Central memory CD8-positive, alpha-beta T cell (primary cell): ENCODE measurements at places on chromosomes 6 and 20.

DNA sequence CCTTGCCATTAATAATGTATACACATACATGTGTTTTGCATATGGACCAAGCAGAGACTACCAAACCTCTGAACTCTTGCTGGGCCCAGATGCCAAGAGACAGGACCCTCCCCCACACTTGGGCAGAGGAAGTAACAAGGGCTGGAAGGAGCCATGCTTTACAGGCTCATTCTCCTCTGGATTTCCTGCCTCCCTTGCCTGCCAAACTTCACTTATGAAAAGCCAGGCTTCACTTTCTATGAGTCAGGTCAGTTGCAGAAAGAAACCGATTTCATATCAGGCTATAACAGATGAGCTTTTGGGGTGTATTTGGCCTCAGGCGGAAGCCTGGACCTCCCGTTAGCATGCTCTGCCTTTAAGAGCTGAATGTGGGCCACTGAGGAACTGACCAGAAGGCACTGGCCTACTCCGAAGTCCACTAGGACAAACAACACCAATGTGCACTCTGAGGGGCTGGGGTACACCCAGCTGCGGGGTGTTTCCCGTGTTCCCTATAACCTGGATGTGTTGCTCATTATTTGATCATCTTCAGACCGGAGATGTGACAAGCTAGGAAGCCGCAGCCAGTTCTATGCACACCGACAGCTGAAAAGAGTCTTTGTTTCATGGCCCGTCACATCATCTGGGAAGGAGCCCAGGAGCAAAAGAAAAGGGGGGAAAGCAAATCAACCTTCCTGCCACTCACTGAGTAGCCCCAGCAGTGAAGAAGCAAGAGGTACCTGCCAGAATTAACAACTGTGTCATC, 28.5 kb downstream of the HAO1 start:
- DNase-seq = no peak

- DNase-seq = no peak
These were observed 87.7 kb upstream of the NOX3 start for GRCh38 chr6:155543166-155543847.

GRCh38 chr20:24210356-24210755, 221.8 kb upstream of the GGTLC1 start:
- DNase-seq = no peak

GRCh38 chr6:125947615-125948014, 9.0 kb upstream of the HINT3 start:
- DNase-seq = no peak

GRCh38 chr20:44520881-44521280, 989 bp downstream of the SERINC3 start:
- DNase-seq = no peak

GRCh38 chr6:63193324-63193723, 17.9 kb upstream of the FKBP1C start:
- no peak for DNase-seq

GRCh38 chr20:46060975-46061374, 28.8 kb downstream of the NCOA5 start:
- no peak for DNase-seq

DNA sequence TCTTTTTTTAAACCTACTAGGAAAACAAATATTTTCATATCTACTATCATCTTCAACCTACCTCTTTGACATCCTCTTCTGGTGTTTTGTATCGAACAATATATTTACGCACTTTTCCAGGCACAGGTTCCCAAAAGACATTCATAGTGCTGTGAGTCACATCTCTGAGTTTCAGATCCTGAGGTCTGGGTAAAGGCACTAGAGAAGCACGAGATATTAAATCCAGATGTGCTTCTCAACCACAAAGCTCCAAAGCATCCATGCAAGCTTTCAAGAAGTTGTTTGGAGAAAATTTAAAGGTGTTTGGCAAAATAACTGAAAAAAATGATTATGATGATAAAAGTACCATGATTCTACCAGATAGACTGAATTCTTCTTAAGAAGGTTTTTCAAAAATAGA, 62.7 kb downstream of the COL12A1 start:
- no peak for DNase-seq

DNA sequence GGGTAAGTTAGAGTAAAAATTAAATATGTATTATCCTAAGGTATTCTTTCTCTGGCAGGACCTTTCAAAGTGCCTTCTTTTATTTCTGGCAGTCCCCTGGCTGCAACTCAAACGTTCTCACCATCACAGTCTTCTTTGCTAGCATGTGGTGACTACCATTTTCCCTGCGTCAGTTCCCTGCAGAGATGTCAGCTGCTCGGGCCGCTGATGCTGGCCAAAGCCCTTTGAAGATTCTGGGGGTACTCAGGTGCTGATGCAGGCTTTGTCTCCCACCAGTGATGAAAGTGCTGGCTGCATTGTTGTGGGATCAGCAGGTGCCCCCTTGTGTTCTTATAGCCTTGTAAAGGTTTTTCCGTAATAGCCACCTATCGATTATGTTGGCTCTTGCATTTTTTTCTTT, 140.1 kb downstream of the BTBD3 start:
- no peak for DNase-seq

DNA sequence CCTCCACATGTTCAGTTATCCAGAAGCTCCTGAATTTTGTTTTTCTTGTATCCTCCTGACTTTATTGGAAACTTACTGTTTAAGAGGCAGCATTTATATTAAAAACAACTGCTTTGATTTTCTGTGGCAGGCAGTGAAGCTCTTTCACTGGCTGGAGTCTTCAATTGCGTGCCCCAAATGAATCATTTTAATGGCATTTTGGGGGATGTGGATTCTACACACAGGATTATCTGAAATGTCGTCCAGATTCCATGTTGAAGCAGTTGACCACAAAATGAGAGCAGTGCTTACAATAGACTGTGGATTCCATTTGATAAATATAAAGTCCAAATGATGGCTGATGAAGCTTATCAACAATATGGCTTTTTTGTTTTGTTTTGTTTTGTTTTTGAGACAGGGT, 41.0 kb upstream of the HIVEP1 start:
- DNase-seq = no peak

DNA sequence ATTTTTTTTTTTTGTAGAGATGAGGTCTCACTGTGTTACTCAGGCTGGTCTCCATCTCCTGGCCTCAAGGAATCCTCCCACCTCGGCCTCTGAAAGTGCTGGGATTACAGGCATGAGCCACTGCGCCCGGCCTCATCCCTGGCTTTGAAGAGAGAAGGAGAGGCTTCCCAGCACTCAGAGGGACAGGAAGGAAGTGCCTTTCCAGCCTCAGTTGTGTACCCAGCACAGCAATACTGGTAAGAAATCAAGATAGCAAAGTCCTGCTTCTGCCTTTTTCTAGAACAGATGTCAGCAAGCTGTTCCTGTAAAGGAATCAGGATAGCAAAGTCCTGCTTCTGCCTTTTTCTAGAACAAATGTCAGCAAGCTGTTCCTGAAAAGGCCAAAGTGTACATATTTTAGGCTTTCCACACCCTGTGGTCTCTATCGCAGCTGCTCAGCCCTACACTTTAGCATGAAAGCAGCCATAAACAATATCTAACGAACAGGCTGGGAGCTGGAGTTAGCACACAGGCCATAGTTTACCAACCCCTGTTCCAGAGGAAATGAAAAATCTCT, 6.3 kb upstream of the PLTP start:
- no peak for DNase-seq

DNA sequence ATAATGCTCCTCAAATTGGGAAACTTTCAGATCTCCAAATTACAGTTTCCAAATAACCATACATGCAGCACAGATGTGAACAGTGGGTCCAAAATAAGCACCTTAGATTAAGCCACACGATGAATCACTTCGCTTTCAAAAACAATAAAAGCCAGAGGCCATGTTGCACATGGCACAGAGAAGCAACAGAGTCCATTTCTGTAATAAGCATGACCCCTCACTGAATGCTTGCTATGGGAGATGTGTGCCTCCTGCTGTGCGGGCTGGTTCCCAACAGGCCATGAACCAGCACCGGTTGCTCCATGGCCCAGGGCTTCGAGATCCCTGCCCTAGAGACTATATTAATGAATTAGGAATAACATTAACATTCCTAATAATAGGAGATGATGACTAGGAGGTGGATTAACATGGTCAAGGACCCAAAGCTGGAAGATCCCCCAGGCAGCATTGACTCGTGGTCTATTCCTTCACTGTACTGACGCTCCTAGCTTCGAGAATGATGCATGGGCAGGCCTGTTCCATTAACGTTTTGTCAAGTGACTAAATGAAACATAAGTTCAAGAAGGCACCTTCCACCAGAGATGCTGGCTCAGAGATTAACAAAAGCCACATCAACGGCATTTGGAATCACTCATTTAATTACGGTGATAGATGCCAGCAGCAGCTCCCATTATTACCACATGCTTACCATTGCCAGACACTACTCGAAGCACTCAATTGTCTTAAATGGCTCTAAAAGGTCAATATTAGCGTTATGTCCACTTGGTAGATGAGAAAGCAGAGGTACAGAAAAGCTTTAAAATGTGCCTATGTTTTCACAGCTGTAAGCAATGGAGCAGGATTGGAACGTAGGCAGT, 470.6 kb upstream of the AGPAT4 start:
- no peak for DNase-seq

DNA sequence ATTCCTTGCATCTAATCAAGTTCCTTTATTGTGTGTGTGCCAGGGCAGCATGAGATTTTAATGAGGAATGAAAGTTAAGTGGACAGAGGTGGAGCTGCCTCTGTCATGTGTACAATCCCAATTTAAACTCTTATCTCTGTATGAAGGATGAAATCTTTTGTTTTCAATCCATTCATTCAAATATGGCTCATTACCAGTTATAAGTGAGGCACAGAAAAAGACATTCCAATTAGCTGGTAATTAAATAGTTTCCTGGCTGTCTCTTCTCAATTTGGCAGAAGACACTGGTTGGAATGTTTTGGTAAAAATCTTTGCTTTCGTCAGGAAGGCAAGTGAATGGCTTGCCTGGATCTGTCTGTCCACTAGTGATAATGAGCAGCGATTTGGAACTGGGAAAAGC, 46.4 kb downstream of the CLVS2 start:
- no peak for DNase-seq

DNA sequence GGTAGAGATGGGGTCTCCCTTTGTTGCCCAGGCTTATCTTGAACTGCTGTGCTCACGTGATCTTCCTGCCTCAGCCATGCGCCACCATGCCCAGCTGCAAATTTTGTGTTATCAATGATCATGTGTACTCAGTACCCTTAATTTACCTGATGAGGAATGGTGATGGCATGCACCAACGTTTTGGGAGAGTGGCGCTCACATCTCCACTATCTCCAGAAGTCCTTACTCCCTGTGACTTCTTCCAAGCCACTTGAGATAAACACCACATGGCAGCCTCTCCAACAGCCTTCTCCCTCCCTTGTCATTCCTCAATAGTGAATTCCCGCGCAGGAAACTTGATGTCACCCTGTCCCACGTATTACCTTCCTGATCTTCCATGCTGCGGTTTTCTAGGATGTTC, 58.1 kb downstream of the PSMG4 start:
- DNase-seq = no peak

DNA sequence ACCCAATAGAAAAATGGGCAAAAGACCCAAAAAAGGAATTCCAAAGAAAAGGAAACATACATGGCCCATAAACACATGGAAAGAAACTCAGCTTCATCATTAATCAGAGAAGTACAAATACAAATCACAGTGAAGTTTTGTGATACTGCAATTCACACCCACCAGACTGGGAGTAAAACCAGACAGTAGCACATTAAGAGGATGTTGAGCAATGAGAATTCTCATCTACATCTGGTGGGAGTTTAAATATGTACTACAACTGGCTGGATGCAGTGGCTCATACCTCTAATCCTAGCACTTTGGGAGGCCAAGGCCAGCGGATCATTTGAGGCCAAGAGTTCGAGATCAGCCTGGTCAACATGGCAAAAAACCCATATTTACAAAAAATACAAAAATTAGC, 125.7 kb upstream of the PHACTR1 start:
- no peak for DNase-seq

GRCh38 chr6:142293121-142293520, 8.7 kb upstream of the ADGRG6 start:
- DNase-seq = no peak

- no peak for DNase-seq
These were observed 132.5 kb downstream of the PREX1 start for GRCh38 chr20:48695255-48695654.

DNA sequence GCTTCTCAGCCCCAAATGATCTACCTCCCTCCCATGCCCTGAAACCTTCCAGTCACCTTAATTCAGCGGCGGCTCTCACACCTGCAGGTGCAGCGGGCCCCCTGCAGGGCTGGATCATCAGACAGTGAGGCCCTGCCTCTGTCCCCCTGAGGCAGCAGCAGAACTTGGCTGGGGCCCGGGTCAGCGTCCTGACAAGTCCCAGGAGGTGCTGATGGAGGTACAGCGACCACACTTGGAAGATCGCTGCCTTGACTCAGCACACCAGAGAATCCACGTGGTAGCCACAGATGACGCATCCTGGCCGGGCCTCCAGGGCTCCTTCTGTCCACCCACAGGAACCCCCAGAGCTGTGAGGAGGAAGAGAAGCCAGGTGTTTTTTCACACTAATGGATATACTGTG, 116.4 kb upstream of the THBS2 start:
- no peak for DNase-seq

DNA sequence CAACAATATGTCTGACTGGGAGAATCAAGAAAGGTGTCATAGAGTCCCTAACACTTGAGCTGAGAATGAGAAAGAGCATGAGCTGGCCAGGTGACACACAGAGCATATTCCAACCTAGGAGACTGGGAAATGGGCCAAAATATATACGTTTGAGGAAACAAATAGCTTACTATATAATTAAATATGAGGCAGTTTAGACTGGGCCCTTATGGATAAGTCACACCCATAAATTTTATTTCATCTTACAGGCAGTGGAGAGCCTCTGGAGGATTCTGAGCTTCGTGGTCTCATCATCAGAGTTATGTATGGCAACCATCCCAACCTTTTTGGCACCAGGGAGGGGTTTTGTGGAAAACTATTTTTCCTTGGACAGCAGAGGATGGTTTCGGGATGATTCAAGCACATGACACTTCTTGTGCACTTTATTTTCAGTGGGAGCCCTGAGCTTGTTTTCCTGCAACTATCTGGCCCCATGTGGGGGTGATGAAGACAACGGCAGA, 12.9 kb upstream of the NQO2 start:
- no peak for DNase-seq

- no peak for DNase-seq
These were observed 34.6 kb downstream of the FBXO5 start for GRCh38 chr6:152948150-152948768.

DNA sequence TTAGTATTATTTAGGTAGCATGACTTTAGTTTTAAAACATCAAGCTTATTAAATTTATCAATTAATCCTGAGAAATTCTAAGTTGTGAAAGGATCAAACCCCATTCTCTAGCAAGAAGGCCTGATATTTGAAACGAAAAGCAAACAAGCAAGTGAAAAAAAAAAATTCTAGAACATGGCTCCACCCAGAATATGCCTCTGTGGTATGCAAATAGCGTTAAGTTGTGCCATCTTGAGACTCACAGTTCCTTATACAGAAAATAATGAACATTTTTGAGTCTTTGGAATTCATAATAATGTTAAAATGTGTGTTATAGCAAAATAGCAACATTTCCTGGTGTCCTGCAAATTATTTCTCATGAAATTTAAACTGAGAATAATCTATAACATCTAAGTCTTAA, 42.0 kb downstream of the TRDN start:
- no peak for DNase-seq

GRCh38 chr20:6599876-6600735, 167.4 kb upstream of the BMP2 start:
- no peak for DNase-seq
